Suppressor macrophage treated with lipopolysaccharide for 4 hours (primary cell): ENCODE measurements at places on chromosomes 11 and 22.

DNA sequence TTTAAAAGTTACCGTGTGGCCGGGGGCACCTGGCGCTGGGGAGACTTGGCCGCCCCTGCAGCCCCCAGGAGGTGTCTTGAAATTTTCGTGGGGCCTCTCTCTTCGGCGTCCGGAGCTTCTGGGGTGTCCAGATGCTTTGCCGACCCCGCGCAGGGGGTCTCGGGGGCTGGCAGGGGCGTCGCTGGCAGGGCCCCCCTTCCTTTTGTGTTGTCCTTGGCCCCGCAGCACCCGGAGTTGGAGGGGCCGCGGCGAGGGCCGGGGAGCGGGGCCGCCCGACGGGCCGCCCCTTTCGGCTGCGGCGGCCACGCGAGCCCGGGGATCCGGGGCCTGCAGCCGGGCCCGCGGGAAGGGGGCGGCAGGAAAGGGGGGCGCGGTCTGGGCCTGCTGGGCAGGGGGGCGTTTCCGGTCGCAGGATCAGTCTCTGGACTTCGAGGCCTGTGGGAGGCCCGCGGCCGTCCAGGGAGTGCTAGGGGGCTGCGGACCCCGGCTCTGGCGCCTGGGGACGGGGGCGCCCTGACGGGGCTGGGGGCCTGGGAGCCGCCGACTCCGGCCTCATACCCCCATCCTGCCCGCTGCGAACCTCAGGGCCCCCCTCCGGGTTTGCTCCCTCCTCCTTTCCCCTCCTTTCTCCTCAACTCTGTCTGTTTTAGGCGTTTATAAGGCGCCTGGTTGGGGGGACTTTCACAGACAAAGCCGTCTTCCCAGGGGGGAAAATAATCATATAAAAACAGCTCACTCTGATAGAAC, 869 bp downstream of the ZC3H7B start:
- no peak for DNase-seq

- peak; percentile 21 for DNase-seq
Observed at GRCh38 chr11:68011051-68011943, 1.2 kb downstream of the ALDH3B1 start.

GRCh38 chr11:88619656-88620385, 282.3 kb upstream of the CTSC start:
- DNase-seq, result no peak

GRCh38 chr22:42926104-42926503, 69.0 kb upstream of the ARFGAP3 start:
- no peak for DNase-seq

- DNase-seq, result no peak
Observed at GRCh38 chr11:120147950-120148270, 10.0 kb upstream of the TRIM29 start.

DNA sequence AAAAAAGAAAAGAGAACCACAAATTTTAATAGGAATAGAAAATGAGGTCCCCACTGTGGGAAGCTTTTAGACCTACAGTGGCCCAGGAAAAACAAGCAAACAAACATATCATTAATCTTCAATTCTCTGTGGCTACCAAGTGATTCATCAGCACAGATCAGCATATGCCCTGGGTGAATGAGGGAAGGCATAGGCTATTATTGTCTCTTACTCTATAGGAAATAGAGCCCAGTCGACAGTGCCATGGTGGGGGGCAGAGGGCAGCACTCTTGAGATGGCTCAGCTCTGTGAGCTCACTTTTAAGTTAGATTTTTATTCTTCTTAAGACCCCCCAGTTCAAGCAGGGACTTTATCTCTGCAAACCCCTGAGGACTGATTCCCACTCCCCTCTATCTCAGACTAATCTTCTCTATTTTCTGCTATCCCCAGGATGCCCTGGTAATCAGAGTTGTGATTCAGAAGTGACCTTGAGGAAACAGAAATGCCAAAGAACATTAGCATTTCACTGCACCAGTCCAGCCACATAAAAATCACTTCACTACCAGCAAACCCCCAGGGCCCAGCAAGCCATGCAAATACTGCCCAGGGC, 9.5 kb upstream of the FEZ1 start:
- DNase-seq, result peak; percentile 11

- no peak for DNase-seq
Observed at GRCh38 chr11:61860054-61860903, 31.1 kb downstream of the FADS3 start.

GRCh38 chr11:705646-706438, at the start of gene EPS8L2:
TSS of gene EPS8L2 (plus strand) at chr11:706231. CDS start at chr11:709408, 3,177 bp downstream.
- DNase-seq, result no peak

DNA sequence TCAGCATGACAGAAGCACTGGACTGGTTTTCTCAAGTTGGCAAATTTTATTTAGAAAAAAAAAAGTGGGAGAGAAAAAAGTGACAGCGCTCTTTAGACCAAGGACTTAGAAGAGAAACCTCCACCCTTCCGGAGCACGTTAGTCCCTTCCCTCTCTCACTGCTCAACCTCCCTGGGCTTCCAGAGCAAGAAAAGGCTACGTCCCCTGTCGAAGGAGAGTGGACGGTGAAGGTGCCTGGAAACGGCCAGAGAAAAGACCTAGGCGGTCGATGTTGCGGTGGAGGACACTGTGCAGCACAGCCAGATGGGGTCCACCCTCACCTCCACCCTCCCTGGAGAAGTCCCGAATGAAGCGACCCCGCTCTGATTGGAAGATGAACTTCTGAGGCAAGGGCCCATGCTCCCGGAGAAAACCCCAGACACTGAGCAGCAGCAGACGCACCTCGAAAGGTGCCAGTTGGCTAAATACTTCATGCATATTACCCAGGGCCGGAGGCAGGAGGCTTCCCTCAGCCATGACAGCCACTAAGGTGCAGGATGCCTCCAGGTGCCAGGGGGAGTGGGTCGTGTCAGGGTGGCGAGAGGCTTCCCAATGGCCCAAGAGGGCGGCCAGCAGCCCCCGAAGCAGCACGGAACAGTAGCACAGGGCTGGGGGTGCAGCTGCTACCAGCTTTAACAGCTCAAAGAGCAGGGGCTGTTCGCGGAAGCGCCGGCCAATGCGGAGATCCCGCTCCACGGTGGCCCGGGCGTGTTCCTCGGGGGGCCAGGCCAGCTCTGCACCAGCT, 604 bp upstream of the GANAB start:
- DNase-seq, result no peak

DNA sequence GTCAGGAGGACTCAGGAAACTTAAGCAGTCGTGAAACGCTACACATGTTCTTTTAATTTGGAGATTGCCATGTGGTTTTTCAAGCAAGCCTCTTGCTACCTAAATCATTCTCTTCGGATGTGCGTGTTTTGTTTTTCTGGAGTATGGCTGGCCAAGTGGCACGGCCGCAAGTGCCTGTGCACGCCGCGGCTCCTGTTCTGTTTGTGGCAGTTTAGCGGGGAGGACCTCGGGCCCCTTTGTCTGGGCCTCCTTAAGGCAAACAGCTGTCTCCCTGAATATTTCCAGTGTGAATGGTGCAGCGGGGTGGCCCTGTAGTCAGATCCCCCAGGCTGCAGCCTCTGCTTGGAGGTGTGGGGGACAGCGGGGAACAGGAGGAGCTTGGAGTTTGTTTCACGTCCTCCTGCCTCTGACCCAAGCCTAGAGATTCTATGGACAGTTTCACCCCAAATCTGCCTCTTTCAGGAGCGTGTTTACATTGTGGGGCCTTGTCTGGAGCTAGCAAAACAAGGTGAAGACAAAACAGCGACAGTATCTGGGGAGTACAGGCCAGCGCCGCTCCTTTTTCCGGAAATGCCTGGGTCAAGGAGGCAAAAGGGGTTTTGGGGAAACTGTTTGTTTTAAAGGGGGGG, 1.3 kb downstream of the LRP5 start:
- no peak for DNase-seq

DNA sequence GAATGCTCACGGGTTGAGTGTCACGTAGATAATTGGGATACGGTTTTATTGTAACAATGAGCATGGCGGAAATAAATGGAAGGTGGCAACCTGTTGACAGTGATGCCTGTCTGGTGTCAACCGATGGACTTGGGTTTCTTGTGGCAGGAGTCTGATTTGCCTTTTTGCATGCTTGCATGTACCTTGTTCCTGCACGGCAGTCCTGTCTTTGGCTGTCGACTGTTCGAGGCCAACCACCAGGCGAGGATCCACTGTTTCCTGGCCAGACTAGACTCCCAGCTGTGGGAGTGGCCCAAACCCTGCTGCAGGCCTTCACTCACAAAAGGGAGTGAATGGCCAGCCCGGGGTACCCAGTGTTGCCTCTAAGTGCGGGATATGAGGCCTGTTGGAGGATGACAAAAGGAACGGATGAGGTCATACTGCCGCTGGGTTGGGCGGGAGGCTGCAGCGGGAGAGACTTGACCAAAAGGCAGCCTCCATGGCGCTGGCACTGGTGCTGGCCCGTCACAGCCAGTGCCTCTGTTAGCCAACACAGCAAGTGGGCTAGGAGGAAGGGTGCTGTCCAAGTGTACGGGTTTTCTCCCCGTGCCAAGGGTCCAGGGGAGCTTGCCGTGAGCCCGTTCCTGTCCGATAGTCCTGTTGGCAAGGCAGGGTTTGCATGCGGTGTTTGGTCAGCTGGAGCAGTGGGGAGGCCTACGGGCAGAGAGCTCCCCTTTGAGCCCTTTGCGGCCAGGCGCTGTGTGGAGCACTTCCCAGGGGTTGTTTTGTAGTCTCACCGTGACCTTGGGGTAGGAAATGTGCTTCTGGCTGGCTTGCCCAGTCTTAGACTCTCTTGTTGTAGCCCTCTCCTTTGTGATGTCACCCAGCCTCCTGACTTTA, 974 bp downstream of the DGCR8 start:
- peak; percentile 23 for DNase-seq

DNA sequence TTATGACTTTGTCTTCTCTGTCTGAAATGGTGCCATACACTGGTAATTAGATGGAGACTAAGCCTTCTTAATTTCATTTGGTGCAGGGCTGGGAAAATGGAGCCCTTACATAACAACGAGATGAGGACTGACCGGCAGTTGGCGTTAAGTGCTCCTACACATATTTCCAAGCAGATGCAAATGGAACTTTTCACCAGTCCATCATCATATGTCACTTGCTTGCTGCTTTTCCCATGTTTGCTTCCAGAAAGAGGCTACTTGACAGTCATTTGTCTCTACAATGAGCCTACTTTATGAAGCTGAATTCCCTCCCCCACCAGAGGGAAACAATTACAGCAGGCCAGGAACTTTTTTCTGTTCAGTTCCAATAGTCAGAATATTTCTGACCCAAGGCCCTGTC, 32.6 kb downstream of the SVIP start:
- DNase-seq, result no peak

DNA sequence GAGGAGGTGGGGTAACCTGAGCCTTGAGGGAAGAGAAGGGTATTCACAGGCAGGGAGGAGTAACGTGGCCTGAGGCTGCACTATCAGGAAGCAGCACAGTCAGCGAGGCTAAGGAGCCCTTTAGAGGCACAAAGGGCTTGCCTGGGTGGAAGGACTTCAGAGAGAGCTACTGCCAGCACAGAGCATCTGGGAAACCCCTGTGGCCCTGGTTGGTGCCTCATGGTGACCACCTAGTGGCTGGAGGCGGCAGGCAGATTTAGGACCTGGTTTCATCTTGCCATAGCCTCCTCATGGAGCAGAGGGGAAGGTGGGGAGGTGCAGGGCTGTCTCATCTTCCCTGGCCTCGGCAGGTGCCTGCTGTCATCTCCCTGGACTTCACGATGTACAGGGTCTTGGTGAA, 64.5 kb downstream of the MPPED1 start:
- DNase-seq, result no peak
